ENCODE measurements at places on chromosomes 3 and 15.

- no peak for DNase-seq
Observed at GRCh38 chr3:27900316-27900715, 178.2 kb upstream of the EOMES start.

- DNase-seq = no peak
Observed at GRCh38 chr3:123406598-123406997, 42.3 kb downstream of the ADCY5 start.

GRCh38 chr3:128199110-128199509 is 45.8 kb downstream of the EEFSEC start:
- DNase-seq = no peak

DNA sequence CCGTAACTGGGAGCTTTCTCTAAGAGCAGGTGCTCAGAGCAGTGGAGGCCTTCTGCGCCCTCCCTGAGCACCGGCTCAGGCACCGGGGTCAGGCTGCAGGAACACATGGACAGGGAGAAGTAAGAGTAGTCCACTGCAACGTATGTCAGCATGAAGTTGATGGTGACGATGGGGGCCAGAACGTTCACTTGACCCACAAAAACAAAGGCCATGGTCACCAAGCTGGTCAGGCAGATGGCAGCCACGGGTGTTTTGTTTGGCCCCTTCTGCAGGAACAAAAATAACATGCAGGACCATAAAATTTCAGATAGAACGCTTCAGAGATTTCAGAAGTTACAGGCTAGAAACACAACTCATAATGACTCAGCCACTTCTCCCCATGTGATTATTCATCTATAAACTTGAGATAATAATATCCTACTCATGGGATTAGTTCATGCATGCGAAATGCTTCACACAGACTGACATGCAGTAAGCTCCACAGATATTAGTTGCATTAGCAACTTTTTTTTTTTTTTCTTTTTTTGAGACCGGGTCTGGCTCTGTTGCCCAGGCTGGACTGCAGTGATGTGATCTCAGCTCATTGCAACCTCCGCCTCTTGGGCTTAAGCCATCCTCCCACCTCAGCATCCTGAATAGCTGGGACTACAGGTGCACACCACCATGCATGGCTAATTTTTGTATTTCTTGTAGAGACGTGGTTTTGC is 52.2 kb upstream of the HEG1 start:
- no peak for DNase-seq

GRCh38 chr3:66748175-66748876 is 247.5 kb upstream of the LRIG1 start:
- no peak for DNase-seq

DNA sequence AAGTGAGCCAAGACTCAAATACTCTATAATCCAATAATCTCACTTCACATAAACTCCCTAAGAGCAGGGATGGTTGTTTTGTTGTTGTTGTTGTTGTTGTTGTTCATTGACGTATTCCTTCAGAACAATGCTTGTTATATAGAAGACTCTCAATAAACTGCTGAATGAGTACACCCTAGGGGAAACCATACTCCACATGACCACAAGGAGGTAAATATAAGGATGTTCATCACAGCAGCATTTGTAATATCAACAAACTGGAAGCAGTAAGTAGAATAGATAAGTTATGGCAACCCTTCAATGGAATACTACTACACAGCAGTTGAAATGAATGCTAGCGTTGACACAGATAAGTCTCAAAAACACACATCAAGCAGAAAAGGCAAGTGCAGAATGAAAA is 62.4 kb upstream of the STIMATE start:
- no peak for DNase-seq

- DNase-seq = no peak
Observed at GRCh38 chr3:184746131-184747120, 34.6 kb upstream of the MAGEF1 start.

DNA sequence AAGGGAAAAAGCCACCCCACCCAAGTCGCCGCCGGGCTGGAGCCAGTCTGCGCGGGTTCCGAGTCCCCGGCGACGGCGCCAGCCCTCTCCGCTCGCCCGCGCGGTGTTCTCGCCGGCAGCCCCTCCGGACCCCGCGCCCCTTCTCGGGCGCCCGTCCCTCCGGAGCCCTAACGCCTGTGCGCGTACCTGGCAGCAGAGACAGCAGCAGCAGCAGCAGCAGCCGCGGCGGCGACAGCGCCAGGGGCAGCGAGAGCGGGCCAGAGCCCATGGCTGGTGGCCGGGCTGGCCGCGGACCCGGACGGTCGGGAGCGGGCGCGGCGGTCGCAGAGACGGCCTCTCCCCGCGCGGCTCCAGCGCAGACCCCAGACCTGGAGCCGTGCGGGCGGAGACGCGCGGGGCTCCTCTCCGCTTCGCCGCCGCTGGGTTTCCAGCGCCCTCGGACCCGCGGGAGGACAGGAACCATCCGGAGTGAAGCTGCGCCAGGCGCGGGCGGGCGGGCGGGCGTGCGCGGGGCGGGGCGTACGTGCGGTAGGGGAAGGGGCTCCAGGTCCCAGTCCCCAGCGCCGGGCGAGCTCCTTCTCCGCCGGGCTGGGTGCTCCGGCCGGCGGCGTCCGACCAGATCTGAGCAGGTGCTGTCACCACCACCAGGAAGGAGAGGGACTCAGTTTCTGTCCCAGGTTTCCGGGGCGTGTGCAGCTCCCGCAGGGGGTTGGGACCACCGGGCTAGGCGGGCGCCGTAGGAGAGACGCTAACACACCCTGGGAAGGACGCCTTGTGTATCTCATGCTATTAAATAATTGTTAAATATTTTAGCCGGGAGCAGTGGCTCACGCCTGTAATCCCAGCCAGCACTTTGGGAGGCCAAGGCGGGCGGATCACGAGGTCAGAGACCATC is at the start of gene CHRNA3:
Gene CHRNA3 (minus strand): TSS at position 470 of the 895 bp plus-strand sequence. CDS start 202 bp downstream, at position 268.
- no peak for DNase-seq

All from naive thymus-derived CD4-positive, alpha-beta T cell (primary cell).